Activated T-helper 2 cell treated with anti-CD3 and anti-CD28 coated beads, Interferon-gamma antibody, Interleukin-2, Interleukin-4, amounts not matched to agents 10 μg/mL and 5 μg/mL and 100 μg/mL, durations not matched to agents 14 hours and 24 hours and 36 hours (primary cell): ENCODE measurements at places on chromosomes 16 and 17. TPM values are rescaled to one million over a fixed set of nuclear protein-coding genes. Genes with fewer than 3 reads are reported as not detected.

Gene LRRC36
- 0.60 and 0.89 TPM in 2 replicates for total RNA-seq

Gene MYH8
- not detected in 2 replicates for total RNA-seq

Gene SOX9
- total RNA-seq: not detected in 2 replicates

Gene KRT33B
- total RNA-seq: not detected in 2 replicates

Gene GPR139
- total RNA-seq: not detected in 2 replicates

Gene SPN
- total RNA-seq: 254 and 258 TPM in 2 replicates

Gene MAF
- 73.6 and 74.2 TPM in 2 replicates for total RNA-seq

Gene ACSM3
- total RNA-seq: 3.9 and 5.5 TPM in 2 replicates

Gene DNASE1
- 14.0 and 14.6 TPM in 2 replicates for total RNA-seq
